ENCODE measurements at places on chromosomes 2 and 18. TPM values are rescaled to one million over a fixed set of nuclear protein-coding genes. Genes with fewer than 3 reads are reported as not detected.

- H3K4me1 ChIP-seq: no peaks in the 10 kb centered on the region
- no peak overlapping the region for H3K4me3 ChIP-seq
- no peak for DNase-seq
- H3K27me3 ChIP-seq: no peaks in the 10 kb centered on the region
- H3K36me3 ChIP-seq: no peaks in the 10 kb centered on the region
These were observed 178.8 kb upstream of the CHST9 start for GRCh38 chr18:27363872-27364271.

DNA sequence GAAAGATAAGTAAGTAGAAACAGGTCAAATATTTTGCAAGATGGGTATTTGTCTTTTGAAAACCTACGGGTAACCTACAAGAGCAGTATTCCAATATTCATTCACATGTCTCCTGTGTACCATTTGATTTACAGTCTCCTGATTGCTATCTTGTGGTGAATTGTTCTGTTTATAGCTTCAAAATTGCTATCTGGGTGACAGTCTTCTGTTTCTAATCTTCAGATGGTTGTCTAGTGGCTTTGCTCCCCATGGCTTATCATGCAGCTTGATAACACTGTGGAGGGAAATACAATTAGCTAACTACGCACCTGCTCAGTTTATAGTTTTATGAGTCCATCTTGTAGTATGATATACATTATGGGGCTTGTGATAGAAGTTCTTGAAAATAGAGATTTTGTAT is 816.8 kb downstream of the CPS1 start:
- no peaks in the 10 kb centered on the region for H3K4me1 ChIP-seq
- H3K27me3 ChIP-seq: no peaks in the 10 kb centered on the region
- DNase-seq: no peak
- H3K27ac ChIP-seq: no peak overlapping the region
- H3K4me3 ChIP-seq: no peak overlapping the region

The RAB6C gene
- total RNA-seq: not detected

The SRD5A2 gene
- 2.9 TPM for total RNA-seq

The SLC4A3 gene
- 13.5 TPM for total RNA-seq

The DSC1 gene
- 0.49 TPM for total RNA-seq

DNA sequence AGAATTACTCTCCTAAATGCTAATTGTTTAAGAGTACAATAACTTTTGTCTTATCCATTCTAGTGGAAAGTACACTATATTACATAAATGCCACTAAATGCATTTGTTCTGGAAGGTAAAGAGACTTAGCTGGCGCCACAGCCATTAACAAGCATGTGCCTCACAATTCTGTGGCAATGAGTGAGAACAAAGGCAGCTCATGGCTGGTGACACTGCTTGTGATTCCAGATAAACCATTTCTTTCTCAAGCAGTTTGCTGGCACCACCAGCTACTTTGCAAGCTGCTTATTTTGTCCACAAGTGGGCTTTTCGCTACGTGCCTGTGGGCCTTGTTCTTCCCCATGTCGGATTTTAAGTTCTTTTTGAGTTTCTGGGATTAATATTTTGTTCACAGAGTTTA is 147.6 kb upstream of the SMAD7 start:
- no peaks in the 10 kb centered on the region for H3K36me3 ChIP-seq
- no peaks in the 10 kb centered on the region for H3K27me3 ChIP-seq
- H3K27ac ChIP-seq: no peak overlapping the region
- DNase-seq: no peak
- peaks cover 5% of the 10 kb centered on the region for H3K4me1 ChIP-seq
- no peak overlapping the region for H3K4me3 ChIP-seq

DNA sequence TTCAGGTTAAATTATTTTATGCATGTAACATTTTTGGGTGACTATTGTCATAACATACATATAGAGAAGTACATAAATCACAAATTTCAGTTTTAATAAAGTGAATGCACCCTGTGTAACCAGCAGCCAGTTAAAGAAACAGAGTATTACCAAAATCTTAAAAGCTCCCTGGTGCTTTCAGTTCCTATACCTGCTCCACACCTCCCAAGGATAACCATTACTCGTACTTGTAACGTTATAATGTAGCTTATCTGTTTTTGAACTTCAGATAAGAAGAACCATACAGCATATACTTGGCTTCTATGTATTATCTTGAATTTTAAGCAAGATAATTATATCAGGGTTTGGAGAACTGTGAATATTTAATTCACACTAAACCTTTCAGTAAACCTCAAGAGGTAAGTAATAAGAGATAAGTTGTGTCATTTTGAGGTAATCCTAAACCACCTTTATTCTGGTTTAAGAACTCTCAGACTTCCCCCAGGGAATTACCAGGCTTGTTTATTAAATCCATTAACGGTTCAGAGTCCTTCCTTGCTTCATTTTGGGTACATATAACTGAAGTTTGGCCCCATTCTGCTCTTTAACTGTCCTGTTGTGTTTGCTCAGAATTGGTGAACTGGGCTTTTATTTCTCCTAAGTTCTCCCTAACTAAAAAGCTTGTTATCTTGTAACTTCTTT is 58.6 kb downstream of the LCLAT1 start:
- DNase-seq: no peak
- H3K4me1 ChIP-seq: peaks cover 31% of the 10 kb centered on the region
- no peak overlapping the region for H3K27ac ChIP-seq
- no peaks in the 10 kb centered on the region for H3K36me3 ChIP-seq

DNA sequence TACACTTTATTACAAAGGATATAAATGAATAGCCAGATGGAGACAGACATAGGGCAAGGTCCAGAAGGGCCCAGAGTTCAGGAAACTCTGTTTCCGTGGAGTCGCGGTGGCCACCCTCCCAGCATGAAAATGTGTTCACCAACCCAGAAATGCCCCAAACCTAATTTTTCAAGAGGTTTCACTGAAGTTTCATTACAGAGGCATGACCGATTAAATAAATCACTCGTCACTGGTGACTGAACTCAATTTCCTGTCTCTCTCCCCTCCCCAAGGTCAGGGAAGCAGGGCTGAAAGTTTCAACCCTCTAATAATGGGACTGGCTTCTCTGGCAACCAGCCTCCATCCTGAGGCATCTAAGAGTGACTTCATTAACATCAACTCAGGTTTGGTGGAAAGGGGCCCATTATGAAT is 22.4 kb downstream of the USP40 start:
- no peak for DNase-seq
- H3K4me1 ChIP-seq: no peaks in the 10 kb centered on the region
- no peaks in the 10 kb centered on the region for H3K27me3 ChIP-seq
- H3K36me3 ChIP-seq: no peaks in the 10 kb centered on the region

The PTPRN gene
- total RNA-seq: 7.6 TPM

- H3K27me3 ChIP-seq: no peaks in the 10 kb centered on the region
- H3K36me3 ChIP-seq: peaks cover 6% of the 10 kb centered on the region
- no peak for DNase-seq
- H3K4me1 ChIP-seq: peaks cover 14% of the 10 kb centered on the region
- no peak overlapping the region for H3K27ac ChIP-seq
These were observed 28.0 kb downstream of the RNF144A start for GRCh38 chr2:6945087-6945813.

Measured in vagina (tissue), 2 donors.